ENCODE measurements at places on chromosomes 2 and 18.

GRCh38 chr2:121570036-121570666, 39.5 kb downstream of the RNU4ATAC start:
- ATAC-seq: no peak

- no peak for ATAC-seq
These were observed 101.2 kb downstream of the KCTD18 start for GRCh38 chr2:200408428-200409316.

GRCh38 chr2:54899576-54900200, 150.6 kb downstream of the RTN4 start:
- ATAC-seq: no peak

DNA sequence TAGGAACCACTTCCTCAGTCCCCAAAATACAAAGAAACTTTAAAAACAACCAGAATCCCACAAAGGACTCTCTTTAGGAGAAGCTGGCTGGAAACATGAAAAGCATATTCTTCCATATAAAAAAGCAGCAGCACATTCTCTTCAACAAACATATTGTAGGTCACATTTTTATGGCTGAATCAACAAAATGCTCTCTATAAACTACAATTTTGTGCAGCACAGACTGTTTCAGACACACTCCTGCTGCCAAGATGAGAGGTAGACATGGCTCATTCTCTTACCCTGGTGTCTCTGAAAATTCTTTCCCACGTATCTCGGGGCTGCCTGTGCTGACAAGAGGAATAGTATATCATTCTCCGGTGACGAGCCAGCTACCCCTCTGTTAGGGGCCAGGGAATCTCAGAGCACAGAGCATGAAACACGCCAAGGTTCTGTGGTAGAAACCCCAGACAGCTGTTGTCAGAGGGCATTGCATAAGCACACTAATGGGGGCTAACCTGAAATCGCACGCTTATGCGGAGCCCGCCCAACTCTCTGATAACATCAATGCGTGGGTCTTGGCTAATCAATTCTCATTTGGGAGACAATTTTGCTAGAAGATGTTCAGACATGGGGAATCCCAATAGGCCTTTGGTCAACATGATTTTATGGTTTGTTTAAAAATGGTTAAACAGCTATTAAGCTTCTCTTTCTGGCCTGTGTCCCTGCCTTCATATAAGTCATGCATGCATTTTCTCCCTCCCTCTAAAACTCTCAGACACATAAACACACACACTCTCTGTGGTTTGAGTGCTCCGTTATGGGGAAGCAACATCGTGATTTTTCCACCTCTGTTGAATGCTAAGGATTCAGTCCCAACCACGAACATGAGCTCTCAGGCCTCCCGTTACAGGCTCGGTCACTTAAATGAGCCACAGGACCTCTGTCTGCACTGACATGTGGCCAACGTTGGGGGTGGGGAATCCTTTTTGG, 177.5 kb downstream of the INO80D start:
- ATAC-seq: no peak

DNA sequence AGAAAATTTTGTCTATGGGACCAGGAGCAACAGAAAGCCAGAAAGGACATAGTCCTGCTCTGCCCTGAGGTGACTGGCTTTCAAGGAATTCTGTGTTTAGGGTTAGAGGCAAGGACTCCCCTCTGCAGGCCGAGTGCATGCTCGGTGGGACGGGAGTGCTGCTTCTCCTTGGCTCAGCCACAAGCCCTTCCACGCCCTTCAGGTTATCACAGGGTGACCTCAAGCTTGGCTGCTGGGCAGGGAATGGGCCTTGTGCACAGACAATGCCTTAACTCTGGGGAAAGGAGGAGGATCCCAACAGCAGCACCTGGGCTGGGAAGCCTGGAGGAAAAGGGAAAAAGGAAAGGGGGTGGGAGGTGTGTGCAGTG, 32.8 kb downstream of the FAM178B start:
- no peak for ATAC-seq

DNA sequence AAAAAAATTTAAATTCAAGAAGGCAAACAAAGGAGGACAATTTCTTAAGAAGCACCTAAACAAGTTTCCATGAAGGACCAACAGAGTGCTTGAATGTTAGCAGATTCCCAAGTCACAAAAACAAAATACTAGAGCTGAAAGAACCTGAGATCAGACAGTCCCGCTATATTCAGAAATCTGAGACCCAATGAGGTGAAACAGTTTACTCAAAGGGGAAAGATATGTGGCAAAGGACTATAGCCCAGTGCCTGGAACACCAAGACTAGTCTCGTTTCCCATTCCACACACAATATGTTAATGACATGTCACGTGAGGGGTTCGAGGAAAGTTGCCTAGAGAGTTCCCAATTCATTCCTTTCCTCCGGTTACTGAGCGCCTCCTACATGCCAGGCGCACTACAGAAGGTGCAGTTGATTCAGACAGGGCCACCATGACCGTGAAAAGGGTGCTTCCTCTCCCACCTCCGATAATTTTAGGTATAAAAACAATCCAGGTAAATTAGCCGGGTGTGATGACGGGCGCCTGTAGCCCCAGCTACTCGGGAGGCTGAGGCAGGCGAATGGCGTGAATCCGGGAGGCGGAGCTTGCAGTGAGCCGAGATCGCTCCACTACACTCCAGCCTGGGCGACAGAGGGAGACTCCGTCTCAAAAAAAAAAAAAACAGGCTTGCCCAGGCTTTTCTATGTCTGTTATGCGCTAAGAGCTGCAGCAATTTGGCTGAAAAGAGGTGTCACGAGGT, 617 bp downstream of the SRBD1 start:
- peak; percentile 81 for ATAC-seq

DNA sequence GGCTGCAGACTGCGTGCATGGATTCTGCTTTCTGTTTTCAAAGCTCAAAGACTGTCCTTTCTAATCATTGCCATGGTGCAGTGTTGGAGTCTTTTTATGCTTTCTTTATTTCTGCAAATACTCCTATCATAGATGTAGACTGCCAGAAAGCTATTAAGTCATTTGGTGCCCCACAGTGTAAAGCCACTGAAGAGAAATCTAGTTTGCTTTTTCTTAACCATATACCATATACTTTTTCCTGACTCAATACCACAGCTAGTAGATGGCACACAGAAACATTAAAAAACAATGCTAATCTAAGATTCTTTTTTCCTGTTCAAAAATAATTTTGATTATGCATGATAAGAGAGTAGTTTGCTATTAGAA, 109.9 kb upstream of the RAB27B start:
- no peak for ATAC-seq

- no peak for ATAC-seq
These were observed 19.1 kb upstream of the TRIB2 start for GRCh38 chr2:12697617-12698016.

GRCh38 chr2:112776113-112776512, 8.2 kb downstream of the IL1A start:
- ATAC-seq: no peak

GRCh38 chr2:219368690-219369191, 19.0 kb downstream of the DNPEP start:
- no peak for ATAC-seq

- ATAC-seq: no peak
These were observed 503.2 kb upstream of the SLC8A1 start for GRCh38 chr2:40955042-40955441.

DNA sequence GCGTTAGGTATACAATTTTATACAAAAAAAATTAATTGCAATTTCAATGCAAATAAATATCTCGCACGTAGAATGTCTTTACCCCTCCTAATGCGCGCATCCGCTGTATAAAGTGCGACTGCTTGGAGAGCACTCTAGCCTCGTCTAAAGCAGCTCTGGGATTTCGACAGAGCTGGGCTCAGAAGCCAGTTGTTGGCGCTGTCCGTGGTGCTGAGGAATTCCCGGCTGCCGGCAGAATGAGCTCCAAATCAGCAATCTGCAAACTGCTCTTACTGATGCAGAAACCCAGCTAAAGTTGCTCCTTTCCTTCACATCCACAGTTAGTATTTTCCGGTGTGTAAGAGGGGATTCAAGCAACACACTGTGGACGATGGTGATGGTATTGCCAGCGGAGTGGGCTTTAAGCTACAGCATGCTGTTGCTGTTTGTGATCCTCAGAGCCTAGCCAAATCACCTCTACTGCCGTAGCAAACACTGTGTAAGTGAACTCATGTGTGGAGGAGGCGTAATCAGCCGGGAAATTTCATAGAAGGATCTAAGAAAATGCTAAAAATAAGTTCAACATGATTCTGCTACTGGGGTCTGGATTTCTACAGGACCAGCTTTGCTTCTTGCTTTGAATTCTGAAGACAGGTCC, at the start of gene VWC2L:
VWC2L (plus strand) TSS at position 137 of the 637 bp plus-strand sequence. CDS start 3,140 bp downstream, outside the sequence.
- no peak for ATAC-seq

DNA sequence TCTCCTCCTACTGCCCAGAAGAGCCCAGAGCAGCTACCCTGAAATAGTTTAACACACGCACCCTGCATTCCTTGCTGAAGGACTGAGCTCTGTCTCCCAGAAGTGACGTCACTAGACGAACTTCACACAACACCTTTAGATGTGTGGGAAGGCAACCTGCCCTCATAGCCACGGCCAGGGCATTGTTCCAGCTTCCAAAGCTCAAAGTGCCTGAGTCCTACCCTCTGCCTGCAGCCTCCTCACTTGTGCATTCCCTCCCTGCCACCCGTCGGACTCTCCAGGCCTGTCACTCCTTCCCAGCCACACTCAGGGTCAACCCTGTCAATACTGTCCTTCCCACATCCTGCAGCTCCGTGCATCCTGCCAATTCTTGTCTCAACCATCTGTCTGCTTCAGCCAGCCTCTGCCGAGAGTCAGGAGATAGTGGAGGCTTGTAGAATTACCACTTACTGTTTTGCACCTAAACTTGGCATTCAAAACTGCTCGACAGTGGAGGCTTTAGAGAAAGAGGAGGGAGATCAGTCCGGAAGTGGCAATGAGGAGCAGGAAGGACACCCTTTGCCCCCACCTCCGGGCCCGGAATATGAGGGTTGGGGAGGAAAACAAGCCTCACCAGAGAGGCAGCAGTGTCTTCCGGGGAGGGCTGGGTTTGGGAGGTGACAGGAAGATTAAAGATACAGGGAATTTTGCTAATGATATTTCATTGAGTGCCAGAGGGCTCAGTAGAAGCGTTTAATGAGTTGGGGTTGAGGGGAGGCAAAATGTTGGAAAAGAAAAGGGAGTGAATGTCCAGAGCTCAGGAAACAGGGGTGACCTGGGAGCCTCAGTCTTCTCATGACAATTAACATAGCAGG, 72.3 kb upstream of the ATG16L1 start:
- ATAC-seq: no peak

DNA sequence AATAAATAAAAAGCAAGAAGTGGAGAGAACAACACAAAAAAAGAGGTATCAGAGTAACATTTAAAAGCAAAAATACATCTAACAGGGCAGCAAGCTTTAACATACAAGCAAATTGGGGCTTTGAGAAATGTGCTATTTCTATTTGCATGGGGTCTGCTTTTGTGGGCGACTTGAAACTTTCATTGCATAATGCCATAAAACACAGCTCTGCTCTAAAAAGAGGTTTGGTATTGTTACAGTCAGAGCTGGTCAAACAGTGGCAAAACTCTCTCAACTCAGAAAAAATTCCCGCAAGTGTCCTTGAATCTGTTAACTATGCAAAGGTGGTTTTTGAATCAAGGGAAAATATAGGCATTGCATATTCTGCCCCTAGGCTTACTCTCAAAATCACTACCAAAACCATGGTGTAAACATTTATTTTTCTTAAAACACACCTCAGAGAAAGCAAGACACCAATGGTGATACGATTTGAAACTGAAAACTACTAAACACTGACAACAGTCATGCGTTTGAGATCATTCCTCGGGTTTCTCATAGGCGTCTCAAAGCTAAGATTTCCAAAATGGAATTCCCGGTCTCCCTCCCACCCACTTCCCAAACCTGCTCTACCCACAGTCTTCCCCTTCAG, 45.5 kb downstream of the RNF152 start:
- ATAC-seq: no peak

DNA sequence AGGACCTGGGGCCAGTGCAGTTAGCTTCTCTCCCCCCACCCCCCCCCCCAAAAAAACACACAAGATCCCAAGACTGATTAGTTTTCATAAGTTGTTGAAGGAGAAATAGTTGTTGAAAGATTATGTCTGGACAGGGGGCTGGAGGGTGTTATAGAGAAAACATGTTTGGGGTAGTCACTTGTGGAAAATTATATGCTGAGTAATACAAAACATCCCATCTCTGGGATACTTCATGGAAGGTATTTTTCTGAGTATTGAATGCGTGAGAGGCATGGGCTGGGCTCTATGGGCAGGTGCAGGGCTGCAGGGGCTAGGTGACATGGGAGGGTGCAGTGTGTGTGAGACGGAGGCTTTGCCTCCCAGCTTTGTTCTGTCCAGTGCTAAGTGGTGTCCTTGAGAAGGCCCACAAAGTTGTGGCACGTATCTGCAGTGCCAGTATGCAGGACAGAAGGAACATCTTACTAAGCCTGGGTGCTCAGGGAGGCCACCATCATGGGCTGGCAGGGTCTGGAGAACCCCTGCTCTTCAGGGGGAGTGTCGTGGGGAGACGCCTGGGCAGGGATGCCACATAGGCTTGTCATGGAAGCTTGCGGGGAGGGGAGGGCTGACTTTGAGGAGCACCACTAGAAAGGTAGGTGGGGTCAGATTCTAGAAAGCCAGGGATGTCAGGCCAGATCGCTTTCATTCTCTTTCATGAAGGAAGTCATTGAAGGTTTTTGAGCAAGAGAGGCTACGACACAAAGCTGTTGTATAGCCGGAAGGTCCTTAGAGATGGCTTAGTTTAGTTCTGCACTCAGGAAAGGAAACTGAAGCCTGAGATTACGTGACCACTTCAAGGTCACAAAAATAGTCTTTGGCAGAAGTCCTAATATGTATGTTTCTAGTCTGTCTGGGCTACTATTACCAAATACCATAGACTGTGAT, 232.0 kb downstream of the LDLRAD4 start:
- no peak for ATAC-seq

GRCh38 chr2:203763241-203763937, 57.0 kb downstream of the CD28 start:
- no peak for ATAC-seq

DNA sequence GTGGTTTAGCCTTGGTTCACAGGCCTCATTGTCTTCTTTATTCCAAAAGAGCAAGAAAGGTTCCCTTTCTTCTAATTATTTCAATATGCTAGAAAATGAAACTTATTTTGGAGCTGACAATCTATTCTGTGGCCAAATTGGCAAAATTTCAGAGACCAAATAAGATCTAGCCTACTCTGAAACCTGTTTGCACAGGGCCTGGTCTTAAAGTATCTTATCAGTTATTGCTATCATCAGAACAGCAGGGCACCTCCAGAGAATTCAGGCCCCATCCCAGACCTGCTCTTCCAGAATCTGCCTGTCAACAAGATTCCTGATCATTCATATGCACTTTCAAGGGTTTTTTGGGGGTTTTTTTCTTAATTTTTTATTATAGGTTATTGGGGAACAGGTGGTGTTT, 198.7 kb downstream of the ANAPC1 start:
- ATAC-seq: no peak

DNA sequence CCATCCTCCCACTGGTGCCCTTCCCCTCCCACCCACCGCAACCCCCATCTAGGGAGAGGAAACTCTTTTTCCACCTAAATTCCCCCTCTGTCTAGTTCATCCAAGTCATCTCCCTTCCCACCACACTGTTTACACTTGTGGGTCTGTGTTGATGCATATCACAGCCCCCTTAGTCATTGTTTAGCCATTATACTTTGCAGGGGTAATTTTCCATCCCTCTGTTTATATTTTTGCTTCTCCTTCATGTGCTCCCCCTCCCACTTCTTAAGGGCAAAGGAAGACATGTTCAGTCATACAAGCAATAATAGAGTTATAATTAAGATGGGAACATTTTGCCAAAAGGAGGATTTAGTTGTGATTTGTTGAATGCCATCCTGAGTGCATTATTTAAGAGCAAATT, 187.8 kb upstream of the TNP1 start:
- no peak for ATAC-seq

GRCh38 chr2:100239486-100240210, 82.7 kb downstream of the LONRF2 start:
- ATAC-seq: no peak

- peak; percentile 46 for ATAC-seq
These were observed 28.5 kb downstream of the ZNF516 start for GRCh38 chr18:76466410-76466991.

Data from stimulated activated memory B cell treated with anti-CD40 and anti-IgM and Interleukin-4, amounts not matched to agents 10 μg/mL and 1 μg/mL and 100 μg/mL, for 72 hours (primary cell).